Sigmoid colon (tissue), 7 donors: ENCODE measurements at places on chromosomes 13 and 19. TPM values are rescaled to one million over a fixed set of nuclear protein-coding genes. Genes with fewer than 3 reads are reported as not detected.

The THSD1 gene
- 3.0 TPM for total RNA-seq

The ZNF497 gene
- total RNA-seq = 0.49 TPM

The ZNF813 gene
- total RNA-seq = 2.9 TPM

The SMIM24 gene
- total RNA-seq = not detected

The ZNF333 gene
- total RNA-seq = 27.2 TPM

The ZNF350 gene
- total RNA-seq = 13.9 TPM

The C13orf46 gene
- 0.71 TPM for total RNA-seq

The ZNF556 gene
- total RNA-seq = not detected

DNA sequence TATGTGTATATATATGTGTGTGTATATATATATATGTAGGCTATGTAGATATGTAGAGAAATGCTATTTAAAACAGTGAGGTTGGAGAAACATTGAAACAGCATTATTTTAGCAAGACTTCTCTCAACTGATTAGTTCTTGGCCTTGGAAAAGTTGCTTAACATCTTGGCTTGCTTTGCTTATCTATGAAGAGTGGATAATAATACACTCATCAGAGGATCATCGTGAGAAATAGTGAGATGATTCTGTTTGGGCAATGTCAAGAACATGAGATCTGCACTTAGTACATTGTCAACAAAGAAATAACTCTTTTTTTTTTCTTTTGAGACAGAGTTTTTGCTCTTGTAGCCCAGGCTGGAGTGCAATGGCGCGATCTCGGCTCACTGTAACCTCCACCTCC is 128.3 kb downstream of the KLF5 start:
- no peak for DNase-seq

- peak; percentile 91 for DNase-seq
Measured at GRCh38 chr19:49555600-49556411, 24.6 kb downstream of the NOSIP start.

DNA sequence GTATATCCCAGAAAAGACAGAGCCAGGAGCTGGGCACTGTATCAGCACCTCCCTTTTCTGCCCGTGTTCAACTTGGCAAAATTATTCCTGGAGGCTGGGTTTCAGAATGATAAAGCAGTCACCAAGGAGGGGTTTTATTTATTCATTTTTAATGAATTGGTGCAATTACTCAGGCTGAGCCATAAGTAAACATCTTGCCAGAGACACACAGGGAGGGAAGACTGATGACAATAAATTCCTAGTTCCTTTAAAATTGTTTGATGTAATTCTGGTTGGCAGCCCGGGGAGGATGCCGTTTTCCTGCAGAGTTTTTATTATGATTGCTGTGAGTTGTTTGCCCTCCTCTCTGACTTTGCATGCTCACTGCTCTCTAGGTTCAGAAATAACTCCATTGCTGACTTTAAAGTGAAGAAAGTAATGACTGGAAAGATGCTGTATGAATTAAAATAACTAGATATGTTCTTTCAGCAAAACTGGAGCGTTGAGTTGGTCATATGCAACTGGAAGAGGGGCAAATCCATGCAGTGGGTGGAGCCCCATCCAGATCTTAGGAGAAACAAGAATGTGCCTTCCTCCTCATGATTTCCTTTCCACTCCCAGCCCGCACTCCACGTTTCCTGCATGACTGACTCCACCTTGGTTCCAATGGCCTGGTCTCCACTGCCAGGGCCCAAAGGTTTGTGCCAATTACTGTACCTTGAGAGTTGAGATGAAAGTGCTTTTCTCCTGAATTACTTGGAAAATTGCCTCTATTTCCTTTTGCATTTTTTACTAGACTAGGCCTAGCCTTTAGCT is 182.1 kb downstream of the RFC3 start:
- no peak for DNase-seq

- no peak for DNase-seq
Measured at GRCh38 chr19:49930483-49931011, 1.2 kb upstream of the NUP62 start.

DNA sequence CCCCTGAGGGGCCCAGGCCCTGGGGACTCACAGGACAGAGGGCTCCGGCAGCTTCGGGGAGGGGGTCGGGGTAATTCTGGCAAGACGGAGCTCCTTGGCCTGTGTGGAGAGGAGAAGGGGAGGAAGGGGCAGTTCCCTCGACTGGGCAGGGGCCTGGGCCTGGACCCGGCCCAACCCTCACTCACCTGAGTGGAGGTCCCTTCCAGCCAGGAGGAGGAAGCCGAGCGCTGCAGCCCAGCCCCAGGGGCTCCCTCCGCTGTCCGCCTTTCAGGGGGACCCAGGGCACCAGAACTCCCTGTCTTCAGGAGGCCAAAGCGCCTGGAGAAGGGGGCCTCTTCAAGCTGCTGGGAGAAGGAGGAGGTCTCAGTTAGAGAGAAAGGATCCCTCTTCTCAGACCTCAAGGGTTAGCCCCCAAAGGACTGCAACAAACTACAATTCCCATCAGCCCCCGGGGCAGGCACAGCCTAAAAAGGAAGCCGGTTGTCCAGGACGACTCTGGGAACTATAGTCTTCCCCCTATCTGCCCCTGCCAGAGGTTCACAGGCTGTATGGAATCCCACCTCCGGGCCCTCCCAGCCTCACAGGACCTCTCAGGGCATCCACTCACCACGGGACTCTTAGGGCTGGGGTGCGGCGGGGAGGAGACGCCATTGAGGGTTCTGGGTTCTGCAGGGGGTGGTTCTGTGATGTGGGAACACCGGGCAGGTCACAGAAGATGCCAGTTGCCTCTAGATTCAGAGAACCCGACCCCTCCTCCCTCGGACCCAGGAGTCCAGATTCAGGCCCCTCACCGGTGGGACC is 19.8 kb downstream of the EPS8L1 start:
- DNase-seq = no peak

- no peak for DNase-seq
Measured at GRCh38 chr19:42345191-42345812, 19.9 kb downstream of the MEGF8 start.

GRCh38 chr13:80705371-80706163 is 364.6 kb upstream of the SPRY2 start:
- DNase-seq = no peak

GRCh38 chr13:99821741-99822140 is 149.8 kb downstream of the ZIC5 start:
- DNase-seq = no peak

DNA sequence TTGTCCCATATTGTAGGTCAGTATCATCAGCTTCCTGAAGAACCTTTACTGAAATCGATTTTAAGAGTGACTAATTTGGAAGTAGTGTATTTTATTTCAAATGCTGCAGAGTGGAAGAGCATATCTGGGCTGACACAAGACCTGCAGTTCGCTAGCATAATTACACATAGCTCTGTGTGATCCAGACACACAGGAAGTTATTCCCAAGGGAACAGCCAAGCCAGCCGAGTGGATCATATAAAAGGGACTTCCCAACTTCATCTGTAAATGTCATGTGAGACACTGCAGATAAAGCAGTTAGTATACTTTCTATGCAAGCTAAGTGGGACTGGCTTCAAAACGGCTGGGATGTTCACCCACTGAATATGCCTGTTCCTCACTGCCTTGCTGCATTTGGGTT is 760.4 kb downstream of the SLITRK1 start:
- DNase-seq = no peak

DNA sequence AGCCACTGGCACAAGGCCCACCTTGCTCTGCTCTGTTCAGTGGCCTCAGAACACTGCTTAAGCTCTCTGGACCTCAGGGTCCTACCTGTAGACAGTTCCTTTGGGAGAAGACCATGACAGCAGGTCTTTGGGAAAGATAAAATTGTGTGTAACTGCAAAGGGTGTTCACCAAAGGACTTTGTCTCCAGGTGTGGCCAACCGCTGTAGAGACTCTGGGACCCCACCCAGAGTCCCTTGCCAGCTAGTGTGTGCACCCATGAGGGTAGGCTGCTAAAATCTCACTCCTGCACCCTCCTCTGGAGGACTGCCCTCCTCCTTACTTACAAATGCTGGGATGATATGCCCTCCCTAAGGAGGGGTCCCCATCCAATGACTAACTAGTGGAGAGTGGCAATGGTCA is 211.2 kb downstream of the TSHZ3 start:
- no peak for DNase-seq

GRCh38 chr19:15108145-15108844 is 1.1 kb downstream of the SYDE1 start:
- no peak for DNase-seq

- no peak for DNase-seq
Measured at GRCh38 chr19:53172889-53173288, 14.0 kb upstream of the ZNF347 start.

GRCh38 chr19:48442116-48443035 is 3.4 kb upstream of the GRWD1 start:
- DNase-seq = no peak

DNA sequence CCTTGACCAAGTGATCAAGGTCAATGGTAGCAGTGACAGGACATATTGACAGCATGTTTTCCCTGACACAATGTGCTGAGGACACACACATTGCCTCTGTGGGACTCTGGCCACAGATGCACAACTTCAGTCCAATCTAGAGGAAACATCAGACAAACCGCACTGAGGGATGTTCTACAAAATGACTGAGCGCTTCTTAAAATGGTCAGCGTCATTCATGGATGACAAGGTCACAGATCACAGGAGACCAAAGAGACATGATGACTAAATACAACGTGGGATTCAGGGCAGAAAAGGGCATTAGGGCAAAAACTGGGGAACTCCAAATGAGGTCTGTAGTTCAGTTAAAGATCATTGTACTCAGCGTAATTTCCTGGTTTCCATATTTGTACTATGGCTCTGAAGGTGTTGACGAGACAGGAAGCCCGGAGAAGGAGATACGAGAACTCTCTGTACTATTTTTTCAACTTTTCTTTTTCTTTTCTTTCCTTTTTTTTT is 20.6 kb downstream of the PBX4 start:
- DNase-seq = no peak

DNA sequence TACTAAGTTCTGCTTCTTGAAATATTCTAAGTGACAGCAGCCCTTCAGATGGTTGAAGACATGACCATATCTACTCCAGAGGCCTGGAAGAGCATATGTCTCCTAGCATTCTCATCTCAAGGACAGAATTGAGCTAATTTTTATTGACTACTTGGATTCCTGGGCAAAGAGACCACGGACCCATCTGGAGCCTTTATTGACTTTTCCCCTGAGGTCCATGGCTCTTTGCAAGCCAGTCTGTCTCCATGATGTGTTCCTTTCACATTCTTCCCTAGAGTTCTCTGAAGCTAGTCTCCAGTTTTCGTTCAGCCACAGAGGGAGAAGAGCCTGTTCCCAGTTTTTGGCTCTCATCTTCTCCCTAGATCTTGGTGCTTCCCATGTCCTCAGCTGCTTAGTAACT is 202.7 kb downstream of the PCCA start:
- no peak for DNase-seq

- DNase-seq = peak; percentile 98
Measured at GRCh38 chr19:10334588-10335351, 1.4 kb upstream of the RAVER1 start.

DNA sequence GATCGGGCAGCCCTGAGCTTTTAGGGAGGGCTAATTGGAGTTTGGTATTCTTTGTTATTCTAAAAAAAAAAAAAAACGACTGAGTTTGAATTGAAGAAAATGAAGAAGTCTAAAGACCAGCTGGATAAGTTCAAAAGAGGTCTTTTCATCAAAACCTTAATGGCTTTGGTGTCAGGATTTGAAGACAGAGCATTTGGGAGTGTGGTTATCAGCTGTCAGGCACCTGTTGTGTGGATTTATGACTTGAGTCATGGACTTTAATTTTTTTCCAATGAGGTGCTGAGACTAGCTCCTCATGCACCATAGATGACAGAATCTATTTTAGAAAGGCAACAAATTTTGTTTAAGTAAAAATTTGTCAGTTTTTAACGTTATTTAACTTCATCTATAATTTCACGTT is 72.5 kb downstream of the FREM2 start:
- no peak for DNase-seq

DNA sequence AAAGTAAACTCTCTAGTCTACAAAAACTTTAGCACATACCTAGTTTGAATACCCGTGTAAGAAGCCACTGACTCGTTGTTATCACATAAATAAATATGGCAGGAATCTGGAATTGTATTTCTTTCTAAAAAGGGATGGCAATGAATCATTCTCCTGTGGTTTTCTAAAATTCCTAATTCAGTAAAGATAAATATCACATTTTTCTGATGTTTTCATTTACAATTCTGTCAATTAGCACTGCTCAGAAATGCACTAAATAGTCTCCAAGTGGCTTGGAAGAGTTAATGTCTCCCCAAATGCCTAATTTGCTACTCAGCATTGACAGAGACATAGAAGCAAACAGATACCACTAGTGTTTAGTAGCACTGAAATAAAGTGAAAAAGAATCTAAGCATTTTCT is 547.7 kb upstream of the SLITRK1 start:
- DNase-seq = no peak

GRCh38 chr13:112227031-112227430 is 149.1 kb upstream of the SPACA7 start:
- no peak for DNase-seq

GRCh38 chr13:21058361-21058760 is 3.0 kb downstream of the LATS2 start:
- DNase-seq = no peak

DNA sequence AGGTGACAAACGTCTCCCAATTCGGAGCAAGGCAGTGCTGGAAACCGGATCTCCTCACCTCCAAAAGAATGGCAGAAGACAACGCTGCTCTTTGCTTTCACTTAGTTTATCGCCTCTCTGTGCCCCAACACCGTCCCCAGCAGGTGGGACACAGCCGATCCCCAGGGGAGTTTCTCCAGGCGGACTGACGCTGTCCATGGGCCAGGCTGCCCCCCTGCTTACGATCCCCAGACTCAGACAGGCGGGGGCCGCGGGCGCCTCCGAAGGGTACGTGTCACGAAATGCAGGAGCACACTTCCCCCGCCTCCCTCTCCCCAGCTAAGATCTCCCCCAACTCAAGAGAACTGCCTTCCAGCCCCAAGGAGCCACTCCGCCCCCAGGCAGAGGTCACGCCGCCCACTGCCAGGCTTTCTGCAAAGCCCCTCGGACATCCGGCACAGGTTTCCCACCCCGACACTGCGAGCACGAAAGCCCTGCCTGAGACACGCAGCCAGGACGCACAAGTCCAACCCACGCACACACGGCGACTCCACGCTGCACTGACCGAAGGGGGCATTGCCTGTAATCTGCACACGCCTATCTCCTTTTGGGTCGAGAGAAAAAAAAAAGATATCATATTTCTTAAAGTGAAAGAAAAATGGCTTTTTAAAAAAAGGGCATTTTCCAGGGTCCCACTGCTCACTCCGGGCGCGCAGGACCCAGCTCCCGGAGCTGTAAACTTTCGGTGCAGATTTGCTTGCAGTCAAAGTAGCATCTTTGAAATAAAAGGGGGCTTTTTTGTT is 2.0 kb downstream of the SPRY2 start:
- DNase-seq = peak; percentile 85

- DNase-seq = peak; percentile 97
Measured at GRCh38 chr19:15265850-15266248, 33.6 kb upstream of the EPHX3 start.

DNA sequence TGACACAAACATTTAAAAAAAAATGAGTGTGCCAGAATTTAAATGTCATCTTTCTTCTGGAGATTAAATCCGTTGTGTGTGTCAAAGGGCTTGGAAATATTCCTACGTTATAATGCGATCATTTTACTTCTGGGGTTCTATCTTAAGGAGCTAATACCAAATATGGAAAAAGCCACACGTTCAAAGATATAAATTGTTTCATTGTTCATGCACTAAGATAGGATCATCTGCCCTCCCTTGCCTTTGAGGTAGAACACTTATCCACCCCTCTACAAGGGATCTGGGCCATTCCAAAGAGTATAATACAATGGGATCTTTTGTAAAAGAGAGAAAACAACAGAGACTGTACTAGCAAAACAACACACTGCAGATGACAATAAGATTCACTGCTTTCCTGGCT is 64.9 kb downstream of the ANKRD10 start:
- no peak for DNase-seq
